IPS DF 6.9 (cell line): ENCODE measurements at places on chromosomes 4 and X.

DNA sequence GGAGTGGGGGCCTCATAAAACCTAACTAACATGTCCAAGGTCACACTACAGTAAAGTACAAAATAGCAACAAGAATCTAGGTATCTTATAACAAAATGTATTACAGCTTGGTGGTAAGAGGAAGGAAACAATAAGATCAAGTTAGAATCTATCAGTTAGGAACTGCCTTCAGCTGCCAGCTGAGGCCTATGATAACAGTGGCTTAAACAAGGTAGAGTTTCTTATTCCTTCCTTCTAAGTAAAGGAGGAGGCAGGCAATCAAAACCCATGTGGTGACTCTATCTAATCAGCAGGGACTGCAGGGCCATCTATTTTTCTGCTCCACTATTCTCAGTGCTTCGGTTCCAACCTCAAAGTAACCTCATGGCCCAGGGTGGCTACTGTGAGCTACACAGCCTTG lies 10.9 kb downstream of the SH3D19 start:
- DNase-seq, result no peak

DNA sequence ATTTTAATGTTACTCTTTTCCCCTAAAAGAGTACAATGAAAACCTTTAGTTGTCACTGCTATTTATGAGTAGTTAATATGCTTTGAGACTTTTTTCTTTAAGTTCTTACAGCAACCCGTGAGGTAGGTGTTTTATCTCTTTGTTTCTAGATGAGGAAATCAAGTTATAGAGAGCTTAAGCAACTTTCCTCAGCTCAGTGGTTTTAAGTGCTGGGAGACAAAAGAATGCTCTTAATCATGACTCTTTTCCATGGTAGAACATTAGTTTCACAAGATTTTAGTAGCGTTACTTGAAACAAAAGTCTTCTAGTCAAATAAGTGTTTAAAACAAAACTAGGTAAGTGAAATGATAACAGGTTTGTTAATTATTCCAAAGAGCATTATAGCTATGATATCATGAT lies 354.7 kb upstream of the PITX2 start:
- DNase-seq, result no peak

DNA sequence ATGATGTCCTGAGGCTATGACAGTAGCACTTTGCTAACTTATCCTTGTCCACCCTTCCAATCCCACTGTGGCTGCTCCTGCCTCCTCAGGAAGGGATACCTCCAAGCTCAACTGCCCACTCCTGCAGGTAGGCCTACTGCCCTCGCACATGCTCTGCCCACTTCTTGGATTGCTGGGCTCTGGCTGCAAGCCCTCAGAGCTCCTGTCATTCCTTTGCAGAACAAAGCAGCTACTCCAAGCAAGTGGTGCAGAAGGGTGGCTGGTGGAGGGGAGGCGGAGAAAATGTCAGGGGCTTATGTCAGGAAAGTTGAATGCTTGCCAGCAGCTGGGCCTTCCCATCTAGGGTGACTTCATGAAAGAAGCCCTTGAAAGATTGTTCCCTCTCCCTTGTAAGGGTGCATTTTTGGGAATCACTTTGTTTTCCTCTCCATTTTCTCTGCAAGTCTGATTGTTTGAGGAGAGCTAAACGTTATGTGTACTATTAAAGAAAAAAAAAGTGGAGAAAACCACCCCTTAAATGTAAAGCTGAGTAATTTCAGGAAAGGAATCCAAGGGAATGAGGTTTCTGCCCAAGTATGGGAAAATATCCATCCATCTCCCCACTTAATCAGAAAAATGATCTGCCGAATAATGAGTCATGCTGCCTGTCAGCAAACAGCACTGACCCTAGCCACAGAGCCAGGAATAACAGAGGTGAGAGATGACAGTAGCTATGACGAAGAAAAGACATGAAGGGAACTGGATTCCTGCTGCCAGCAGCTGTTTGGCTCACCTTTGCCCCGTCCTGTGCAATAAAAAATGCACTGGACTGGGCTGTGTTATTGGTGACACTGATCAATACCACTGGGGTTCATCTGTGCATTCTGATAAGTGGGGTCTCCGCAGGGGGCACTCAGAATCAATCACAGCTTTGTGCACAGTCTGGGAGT lies 102.0 kb downstream of the RTL5 start:
- DNase-seq, result no peak

DNA sequence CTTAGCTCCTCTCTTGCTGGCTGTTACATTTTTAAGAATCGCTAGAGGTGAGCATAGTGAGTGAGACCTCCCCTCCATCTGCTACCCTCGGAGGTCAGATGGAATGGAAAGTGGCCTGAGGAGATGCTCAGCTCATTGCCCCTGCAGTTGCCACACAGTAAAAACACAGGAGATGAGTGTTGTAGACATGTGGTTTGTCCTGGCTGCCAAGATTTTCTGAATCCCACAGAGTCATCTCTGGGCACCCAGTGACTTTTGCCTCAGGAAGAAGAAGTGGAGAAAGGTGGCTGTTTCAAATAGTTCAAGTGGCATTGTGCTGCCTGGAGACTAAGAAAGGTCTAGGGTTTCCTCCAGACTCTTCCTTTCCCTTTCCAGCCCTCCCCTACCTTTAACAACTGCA lies 271.0 kb downstream of the STK32B start:
- no peak for DNase-seq
